Testis (tissue), 5 donors: ENCODE measurements at places on chromosomes 7 and 10. TPM values are rescaled to one million over a fixed set of nuclear protein-coding genes. Genes with fewer than 3 reads are reported as not detected.

HECW1 gene
- total RNA-seq: 5.0 TPM

MYOZ1 gene
- 2.4 TPM for total RNA-seq

- H3K4me1 ChIP-seq: no peaks in the 10 kb centered on the region
- H3K36me3 ChIP-seq: no peaks in the 10 kb centered on the region
- no peak for DNase-seq
- no peak overlapping the region for H3K4me3 ChIP-seq
Measured at GRCh38 chr7:148042935-148043631, 547.5 kb upstream of the C7orf33 start.

GRCh38 chr10:133388973-133389818 is 4.8 kb upstream of the MTG1 start:
- no peak for DNase-seq
- peaks cover 4% of the 10 kb centered on the region for H3K4me1 ChIP-seq
- no peak overlapping the region for H3K4me3 ChIP-seq

GRCh38 chr7:40202851-40203250 is 68.0 kb downstream of the SUGCT start:
- H3K27me3 ChIP-seq: no peaks in the 10 kb centered on the region
- H3K4me1 ChIP-seq: no peaks in the 10 kb centered on the region
- H3K27ac ChIP-seq: no peak overlapping the region
- no peaks in the 10 kb centered on the region for H3K36me3 ChIP-seq
- no peak overlapping the region for H3K4me3 ChIP-seq
